ENCODE measurements at places on chromosomes 16 and 17. TPM values are rescaled to one million over a fixed set of nuclear protein-coding genes. Genes with fewer than 3 reads are reported as not detected.

Gene PYDC1
- polyA plus RNA-seq = not detected

Gene COASY
- 63.9 TPM for polyA plus RNA-seq

Gene CDH5
- polyA plus RNA-seq = 62.7 TPM

Gene HES7
- not detected for polyA plus RNA-seq

Gene ANKRD40CL
- polyA plus RNA-seq = 0.13 TPM

Gene PSMC3IP
- polyA plus RNA-seq = 18.4 TPM

Gene PSME3
- polyA plus RNA-seq = 99.2 TPM

Gene ZNF267
- polyA plus RNA-seq = 12.6 TPM

Gene ACSM2A
- 102 TPM for polyA plus RNA-seq

Gene HOXB7
- 59.9 TPM for polyA plus RNA-seq

Gene SEPTIN12
- not detected for polyA plus RNA-seq

Gene CCL1
- not detected for polyA plus RNA-seq

Gene CHST6
- polyA plus RNA-seq = 1.1 TPM

DNA sequence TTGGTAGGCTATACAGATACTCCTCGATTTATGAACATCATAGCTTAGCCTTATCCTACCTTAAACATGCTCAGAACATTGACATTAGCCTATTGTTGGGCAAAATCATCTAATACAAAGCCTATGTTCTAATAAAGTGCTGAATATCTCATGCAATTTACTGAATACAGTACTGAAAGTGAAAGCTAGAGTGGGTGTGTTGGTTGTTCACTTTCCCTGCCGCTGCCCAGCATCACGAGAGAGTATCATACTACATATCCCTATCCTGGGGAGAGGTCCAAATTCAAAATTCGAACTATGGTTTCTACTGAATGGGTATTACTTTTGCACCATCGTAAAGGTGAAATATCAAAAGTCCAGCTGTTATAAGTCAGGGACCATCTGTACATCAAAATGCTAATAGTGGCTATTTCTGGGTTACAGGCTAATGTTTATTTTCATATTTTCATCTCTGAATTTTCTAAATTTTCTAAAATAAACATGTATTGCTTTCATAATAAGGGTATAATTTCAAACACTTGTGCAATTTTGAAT is 54.5 kb downstream of the NACA2 start:
- DNase-seq = no peak

- DNase-seq = no peak
Measured at GRCh38 chr16:69057400-69058378, 47.8 kb upstream of the HAS3 start.

DNA sequence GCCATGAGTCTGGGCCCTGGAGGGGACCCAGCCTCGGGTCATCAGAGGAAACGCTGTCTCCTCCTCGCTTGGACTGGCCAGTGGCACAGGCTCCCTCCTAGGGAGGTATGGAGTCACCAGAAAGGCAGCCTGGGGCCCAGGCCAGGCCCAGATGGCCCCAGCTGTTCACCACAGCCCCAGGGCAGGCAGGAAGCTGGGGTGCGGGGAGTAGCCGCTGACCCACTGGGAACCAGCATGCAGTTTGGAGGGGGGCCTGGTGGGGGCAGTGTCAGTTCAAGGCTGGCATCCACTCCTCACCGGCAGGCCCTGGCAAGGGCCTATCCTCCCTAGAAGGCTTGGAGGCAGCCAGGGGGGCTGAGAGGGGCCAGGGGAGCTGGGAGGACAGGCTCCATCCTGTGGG is 48.8 kb downstream of the SDK2 start:
- DNase-seq = no peak

DNA sequence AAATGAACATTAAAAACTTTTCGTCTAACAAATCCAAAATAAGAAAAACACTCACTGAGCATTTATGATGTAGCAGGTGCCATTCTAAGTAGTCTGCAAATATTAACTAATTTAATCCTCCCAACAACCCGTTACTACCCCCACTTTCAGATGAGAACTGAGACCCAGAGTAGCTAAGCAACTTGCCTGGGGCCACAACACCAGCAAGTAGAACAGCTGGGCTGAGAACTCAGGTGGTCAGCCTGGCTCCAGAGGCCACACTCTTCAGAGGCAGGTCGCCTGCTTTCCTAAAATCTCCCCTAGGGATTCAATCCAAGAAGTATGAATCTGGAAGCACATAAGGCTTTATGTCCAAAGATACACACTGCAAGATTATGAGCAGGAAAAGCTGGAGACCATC is 6.2 kb downstream of the MBTPS1 start:
- no peak for DNase-seq

DNA sequence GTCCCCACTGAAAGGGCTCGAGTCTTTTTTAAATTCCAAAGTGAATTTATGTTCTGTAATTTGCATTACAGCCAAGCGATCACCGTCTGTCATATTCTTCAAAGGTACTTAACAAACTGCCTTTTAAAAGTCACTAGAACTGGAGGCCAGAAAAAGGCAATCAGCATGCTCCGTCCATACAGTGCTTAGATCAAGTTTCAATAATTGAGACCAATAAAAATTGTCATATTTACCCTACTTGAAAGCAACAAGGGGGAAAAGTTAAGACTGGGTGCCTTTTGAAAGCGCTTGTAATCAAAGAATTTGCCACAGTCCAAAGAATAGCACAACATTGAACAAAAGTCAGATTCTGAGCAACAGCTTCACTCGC is 9.0 kb upstream of the ZFHX3 start:
- no peak for DNase-seq

GRCh38 chr17:40557531-40558299 is 7.6 kb downstream of the CCR7 start:
- DNase-seq = no peak

GRCh38 chr17:1091900-1092299 is 87.9 kb downstream of the ABR start:
- no peak for DNase-seq

DNA sequence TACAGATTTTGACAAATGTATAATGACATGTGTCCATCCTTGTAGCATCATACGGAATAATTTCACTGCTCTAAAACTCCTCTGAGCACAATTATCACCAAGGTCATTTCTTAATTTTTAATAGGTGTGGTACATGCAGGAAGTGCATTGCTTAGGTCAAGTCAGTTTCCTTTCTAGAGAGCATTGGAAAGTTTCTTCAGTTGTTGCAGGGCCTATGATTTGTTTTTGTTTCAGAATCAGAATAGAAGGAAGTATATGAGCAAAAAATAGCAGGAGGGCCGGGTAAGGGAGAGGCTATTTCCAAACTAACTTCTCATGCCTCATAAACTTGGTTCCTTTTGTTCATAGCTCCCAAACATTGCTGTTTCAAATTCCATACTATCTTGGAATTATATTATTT is 24.0 kb upstream of the SLFN5 start:
- DNase-seq = no peak

DNA sequence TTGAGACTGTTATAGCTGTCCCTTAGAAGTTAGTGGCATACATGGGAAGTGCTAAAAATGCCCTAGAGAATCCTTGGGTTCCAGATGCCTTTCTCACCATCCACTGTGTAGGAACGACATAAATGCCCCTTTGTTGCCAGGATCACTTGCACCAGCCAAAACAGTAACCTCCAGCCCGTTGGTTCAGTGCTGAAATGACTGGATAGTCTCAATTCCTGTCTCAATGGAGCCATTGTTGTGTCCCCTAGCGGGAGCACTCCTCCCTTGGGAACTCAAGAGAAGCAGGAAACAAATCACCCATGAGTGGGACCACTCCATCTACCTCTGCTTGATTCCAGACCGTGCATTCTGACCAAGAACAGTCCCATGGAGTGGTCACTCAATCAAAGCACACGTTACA is 23.1 kb downstream of the MPHOSPH6 start:
- DNase-seq = no peak

DNA sequence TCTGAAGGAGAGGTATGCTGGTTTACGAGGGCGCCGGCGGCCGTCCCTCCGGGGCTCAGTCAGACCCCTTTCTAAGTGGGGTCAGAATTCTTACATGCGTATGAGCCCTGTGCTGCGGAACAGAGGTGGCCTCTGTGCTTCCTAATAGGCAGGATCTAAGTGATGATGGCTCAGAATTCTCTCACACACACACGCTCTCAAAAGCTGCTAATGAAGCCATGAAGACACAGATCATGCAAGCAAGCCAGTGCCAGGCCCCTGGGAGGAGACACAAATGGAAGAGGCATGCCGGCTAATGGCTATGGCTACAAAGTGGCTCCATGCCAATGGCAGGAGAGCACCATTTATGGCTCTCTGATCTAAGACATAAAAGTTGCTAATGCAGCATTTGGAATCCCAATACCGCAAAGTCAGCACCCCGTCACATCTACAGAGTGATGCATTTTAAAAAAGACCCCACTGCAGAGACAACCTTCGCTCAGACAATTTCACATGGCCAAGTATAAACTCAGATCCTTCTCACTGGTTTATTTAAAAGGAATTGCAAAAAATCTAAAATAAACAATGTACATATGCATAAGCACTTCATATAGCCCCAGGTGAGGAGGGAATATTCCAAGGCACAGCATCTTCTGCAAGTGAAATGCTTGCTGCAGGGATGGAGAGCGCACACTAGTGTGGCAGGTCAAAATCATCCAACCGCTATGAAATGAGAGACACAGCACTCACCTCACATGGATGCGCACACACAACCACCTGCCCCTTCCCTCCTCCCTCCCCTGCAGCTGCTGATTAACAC is 24.5 kb downstream of the NPLOC4 start:
- no peak for DNase-seq

- DNase-seq = no peak
Measured at GRCh38 chr17:1638171-1638590, 7.4 kb downstream of the SCARF1 start.

DNA sequence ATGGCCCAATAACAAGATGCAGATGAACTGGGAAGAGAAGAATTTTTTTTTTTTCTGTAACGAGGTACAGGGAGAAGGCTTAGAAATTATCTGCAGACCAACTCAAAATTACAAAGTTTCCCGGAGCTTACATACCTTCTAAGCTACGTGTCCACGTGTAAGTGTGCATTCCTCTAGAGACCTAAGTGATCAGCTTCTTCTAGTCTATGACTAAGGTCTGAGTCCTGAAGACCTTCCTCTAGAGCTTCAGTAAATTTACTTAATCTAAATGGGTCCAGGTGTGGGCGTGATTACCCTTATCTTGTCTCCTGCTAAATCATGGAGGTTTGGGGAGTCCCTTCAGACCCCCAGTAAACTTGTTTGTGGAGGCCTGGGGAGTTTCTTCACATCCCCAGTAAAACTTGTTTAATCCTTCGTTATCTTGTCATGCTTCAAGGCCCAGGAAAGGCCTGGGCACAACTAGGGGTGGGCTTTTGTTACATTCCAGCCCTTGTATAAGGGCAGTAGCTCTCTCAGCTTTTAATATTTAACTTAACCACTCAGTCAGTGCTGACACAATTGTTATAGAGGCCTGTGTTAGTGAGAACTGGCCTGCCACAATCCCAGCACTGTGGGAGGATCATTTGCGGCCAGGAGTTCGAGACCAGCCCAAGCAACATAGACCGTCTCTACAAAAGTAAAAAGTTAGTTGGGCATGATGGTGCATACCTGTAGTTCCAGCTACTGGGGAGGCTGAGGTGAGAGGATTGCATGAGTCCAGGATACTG is 342.3 kb downstream of the SNX29 start:
- DNase-seq = no peak

GRCh38 chr17:872855-873254 is 90.7 kb downstream of the MRM3 start:
- DNase-seq = no peak
